ENCODE measurements at places on chromosomes 3 and 15.

DNA sequence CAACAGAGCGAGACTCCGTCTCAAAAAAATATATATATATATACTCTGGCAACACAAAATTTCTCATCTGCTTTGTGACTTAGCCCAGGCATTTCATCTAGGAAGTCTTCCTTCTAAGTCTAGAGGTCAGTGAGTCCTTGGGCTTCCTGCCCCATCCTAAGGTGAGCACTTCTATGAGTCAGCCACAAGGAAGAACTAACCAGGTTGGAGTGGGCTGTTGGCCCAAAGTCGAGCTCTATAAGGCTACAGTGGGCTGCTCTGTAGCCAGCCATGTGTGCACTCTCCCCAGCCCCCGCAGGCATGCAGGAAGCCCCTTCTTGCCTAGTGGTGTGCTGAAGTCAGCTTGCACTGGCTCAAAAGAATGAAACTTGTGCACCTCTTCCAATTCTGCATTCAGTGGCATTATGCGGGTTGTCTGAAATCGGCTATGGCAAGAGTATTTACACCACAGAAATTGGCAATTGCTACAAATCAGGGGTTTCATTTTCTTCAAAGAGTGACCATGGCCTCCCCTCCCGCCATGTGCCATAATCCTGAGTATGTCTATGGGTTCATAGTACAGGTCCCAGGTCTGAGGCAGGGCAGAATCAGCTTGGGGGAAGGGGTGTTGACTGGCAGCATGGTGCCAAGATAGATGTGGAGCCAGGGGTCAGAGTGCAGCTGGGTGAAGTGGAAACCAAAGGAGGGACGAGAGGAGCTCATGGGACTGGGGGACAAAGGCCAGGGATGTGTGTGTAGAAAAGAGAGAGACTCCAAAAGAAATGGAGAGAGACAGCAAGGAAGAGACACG, 22.0 kb upstream of the LOXL1 start:
- no peak for DNase-seq

DNA sequence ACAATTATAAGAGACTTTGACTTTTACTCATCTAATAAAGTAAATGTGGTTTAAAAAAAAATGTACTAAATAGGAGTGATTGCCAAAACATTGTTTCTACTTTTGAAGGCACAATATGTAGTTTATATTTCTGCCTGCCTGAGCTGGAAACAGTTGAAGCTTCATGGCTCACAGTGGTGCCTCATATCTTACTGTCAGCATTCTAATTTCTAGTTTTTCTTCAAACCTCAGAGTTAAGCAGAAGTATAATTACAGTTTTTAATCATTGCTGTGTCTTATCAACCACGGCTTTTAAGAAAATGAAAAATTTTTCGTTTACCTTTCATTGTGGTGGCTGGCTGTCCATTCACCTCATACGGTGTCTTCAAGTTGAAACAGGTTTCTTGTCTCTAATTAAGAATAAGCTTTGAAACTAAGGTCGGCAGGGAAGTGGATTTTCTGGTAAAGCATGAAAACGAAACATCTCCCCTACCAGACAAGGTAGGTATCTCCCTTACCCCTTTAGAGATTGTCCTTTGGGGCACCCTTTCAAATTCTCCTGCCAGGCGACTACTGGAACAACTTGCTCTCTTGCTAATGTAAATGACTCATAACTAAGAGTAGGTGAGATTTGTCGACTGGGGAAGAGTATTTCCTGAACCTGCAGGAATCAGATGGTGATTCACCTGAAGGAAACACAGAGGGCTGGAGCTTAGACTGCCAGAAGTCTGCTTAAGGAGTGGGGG, at the start of gene GPR87:
Gene GPR87 (minus strand): TSS at position 554 of the 725 bp plus-strand sequence. CDS start 16,720 bp downstream, outside the sequence.
- no peak for DNase-seq

DNA sequence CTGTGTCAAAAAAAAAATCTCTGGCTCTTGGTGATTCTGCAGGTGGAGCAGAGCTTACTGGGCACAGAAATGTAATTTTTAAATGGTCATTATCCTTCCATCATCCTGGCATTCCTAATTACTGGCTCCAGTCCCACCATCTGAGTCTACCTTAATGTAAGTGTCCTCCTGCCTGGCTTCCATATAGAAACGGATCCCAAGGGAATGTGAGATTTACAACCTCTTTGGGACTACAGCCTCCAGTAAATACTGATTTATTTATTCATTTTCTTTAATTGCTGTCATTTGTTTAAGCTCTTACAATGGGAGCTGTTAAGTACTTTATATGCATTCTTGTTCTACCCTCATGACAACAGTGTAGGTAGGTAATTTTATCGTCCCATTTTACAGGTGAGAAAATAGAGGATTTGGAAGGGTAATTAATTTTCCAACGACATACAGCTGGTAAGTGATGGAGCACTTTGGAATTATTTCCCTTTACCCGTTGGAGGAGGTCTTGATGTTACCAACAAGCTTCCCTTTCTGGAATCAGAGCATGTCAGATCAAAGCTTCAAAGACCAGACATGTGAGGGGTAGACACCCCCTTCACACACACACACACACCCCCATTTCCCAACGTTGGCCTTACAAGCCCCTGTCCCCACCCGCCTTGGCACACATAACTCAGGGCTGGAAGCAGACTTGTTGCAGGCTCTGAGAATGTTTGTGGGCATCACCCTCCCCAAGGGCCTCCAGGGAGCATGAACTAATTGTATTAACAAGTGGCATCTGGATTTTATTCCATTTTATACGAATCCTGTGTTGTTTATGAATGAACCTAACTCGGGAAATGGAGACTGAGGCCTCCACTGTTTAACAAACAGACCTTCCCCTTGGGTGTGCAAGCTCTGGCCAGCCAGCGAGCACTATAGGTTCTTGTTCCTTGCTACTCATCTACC, 116.9 kb downstream of the ALDH1A2 start:
- DNase-seq = no peak

DNA sequence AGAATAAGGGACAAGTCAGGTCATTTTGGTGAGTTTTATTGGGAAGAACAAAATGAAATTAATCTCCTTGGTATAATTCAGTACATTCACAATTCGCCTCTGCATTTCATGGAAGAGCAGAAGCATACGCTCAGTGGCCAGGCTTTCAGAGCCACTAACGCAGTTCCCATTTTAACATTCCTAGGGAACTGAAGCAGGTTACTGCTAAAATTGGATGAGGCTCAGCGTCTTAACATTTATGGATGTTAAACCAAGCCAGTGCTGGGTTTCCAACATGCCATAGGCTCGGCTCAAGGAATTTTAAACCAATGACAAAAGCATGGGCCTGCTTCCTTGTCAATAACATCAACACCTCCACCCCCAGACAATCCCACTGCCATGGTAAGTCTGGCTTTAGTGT, 172.7 kb upstream of the PRICKLE2 start:
- no peak for DNase-seq

- DNase-seq = no peak
Measured at GRCh38 chr15:68621535-68621934, 42.7 kb downstream of the CORO2B start.
